ENCODE measurements at places on chromosomes 4 and X.

- no peak for DNase-seq
Measured at GRCh38 chr4:158006990-158007389, 165.8 kb downstream of the GASK1B start.

DNA sequence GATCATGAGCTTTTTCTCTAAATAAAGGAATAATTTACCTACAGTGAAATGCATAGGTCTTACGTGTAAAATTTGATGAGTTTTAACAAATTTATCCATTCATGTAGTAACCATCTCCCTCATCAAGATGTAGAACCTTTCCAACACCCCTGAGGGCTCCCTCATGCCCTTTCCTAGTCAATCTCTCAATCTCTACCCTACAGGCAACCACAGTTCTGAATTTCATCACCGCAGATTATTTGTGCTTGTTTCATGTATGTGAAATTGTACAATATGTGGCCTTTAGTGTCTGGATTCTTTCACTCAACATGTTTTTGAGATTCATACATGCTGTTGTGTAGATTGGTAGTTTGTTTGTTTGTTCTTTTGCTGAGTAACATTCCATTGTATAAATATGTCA lies 2.1 kb downstream of the VGLL1 start:
- DNase-seq = no peak

DNA sequence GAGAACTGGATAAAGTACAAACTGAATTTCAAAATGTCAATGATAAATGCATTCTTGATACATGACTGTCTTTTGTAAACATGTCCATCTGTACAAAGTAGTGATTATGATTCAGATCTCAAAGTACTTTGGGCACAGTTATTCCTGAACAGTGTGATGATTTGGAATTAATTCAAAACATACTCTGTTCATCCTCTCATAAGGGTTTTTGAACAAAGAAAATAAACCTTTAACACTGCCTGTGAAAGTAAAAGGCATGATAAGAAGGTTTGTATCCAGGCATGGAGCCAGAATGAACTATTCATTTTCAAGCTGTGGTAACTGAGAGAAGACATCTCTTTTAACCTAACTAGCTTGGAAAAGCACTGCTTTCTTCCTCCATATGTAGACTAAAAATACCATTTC lies 883 bp upstream of the KLHL4 start:
- no peak for DNase-seq

DNA sequence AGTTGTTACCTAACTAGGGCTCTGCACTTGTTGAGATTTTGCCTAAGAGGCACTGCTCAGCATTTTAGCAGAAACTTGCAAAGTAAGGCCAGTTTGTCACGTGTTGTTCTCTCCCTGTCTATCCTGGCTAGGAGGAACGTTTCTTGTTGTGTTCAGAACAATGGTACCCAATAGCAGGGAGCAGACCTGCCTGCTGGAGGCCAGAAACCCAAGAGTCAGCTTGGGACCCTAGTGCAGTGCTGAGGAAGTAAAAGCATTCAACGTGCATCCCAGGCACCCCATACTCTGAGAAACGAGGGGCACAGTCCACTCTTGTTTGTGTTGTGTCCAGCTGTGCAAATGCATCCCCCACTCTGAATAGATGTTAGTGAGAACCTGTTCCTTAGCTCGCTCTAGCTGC lies 42.4 kb downstream of the SOD3 start:
- no peak for DNase-seq

DNA sequence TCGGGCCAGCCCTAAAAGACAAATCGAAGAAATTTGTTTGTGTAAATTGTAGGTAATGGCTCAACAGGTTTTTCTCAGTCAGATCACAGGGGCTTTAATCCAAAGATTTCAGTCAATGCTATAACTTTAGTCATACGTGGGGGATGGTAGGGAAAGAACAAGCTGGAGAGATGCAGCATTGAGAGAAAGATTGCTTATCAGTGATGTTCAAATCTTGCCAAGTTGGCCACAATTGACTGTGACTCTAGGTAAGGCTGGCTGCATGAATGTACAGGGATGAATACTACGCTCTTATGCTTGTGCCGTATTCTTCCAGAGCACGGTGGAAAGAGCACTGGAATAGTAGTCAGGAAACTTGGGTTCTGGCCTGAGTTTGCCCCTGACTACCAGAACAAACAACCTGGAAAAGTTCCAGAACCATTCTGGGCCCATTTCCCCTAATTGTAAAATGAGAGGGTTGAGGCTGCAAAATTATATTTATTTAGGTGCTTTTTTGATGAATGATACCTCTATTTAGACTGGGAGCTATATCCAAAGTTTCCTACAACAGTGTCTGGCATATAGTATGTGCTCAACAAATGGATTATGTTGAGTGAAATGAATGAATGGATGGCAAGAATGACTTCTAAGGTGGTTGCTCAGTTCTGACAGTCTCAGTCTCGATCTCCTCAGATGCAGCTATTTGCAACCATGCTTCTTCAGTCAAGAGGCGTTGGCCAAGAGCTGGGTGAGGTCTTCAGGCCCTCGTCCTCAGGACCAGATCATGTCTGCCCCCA lies 44.4 kb downstream of the TSC22D3 start:
- no peak for DNase-seq

DNA sequence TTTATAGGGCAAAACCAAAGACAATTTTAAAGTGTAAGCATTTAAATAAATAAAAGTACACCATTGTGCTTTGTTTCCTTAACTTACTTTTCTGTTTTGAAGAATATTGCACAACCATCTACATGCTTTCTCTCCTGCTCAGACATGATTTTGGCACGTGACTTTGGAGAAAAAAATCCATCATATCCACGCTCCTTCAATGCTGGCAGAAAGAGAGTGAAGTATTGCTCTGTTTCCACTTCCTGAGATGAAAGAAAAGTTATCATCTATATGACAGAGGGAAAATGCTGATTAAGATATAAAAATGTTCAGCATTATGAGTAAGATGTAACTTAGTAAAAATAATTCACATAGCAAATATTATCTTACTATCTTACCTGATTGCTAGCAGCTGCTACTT lies 77.1 kb downstream of the CNOT6L start:
- DNase-seq = no peak

DNA sequence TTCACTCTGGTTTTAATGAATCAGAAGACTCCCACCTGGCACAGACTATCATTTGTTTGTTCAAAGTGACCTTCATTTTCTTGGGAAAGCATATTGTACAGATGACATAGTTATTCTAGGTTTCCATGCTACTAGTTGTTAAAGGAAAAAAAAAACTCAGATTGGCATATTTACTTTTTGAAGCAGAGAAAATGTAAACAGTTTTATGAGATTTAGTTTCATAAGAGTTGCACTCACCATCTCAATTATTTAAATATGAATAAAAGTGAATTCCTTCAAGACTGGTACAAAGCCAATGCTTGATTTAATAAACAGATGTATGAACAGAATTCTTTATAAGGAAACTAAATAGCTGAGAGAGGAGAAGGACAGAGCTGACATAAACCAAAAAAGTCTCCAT lies 280.3 kb upstream of the UGT8 start:
- no peak for DNase-seq

DNA sequence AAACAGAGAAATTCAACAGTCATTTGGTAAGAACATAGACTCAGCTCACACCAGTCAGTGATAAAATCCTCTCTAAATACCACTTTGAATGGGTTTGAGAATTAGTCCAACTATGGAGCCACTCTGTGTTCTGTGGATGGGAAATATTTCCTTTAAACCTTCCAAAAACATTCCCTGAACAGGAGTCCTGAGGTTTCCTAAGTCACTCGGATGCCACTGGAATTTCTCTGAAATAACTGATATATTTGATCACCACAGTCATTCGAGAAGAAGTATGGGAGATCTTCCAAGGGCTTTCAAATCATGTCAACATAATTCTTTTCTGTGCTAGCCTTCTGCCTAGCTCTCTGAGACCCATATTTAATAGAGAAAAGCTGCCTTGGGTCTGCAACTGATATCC lies 958.6 kb downstream of the STIM2 start:
- no peak for DNase-seq

DNA sequence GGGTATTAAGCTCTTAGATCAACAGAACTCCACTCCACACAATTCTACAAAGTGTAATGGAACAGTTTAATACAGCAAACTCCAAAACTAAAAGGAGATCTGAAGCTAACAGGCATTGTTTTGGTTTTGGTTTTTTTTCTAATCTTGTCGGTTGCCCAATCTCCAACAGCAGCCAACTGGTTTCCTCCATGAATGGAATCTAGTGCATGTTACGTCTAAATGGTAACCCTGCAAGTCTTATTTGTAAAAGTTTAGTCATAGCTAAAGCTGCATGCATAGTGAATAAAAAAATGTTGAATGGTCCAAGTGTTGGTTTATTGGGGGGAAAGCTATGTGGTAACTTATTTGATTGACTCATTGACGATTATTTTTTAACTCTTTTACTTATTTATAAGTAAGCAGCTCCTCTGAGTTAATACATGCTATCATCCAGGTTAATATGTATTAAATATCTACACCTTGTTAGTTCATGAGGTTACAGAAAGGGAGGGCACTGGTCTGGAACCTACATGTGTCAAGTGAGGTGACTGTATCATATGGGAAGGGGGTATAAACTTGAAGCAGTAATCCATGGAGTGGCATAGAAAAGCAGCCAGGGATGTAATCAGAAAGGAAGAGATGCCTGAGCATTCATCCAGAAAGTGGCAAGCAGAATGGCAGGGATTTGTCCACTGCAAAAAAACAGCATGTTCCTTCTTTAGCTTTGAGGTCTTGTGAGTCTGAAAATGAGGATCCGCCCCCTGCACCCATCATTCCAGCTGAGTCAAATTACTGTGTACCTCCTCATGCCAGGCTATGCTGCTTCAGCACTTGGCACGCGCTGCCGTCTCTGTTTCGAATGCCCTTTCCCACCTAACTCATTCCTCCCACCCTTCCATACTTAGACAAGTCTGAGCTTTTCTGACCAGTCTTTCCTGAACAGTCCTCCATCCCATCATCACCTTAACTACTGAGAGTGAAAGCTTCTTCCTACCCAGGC lies 81.7 kb downstream of the PDGFC start:
- no peak for DNase-seq

DNA sequence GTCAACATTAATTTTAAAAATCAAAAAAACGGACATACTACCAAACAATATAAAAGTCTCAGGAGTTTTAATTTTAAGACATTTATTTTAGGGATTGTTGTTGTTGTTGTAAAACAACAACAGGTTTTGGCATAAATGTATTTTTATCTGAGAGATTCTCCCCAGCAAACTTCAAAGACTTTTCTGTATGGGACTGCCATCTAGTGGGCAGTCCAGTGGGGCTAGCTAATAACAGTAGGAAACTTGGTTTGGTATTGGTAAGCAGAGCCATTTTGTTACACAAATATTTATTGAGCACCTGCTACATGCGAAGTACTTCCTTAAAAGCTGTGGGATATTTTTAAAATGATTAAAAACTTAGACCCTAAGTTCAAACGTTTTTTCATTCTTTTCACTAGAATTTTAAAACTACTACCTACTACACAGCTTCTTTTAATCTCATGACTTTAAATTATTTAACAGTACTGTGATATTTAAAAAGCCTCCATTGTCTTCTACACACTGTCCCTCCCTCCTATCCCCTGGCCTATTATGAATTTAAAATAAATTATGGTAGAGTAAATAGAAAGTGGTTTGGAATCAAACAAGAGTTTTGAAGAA lies 1028.4 kb upstream of the INTU start:
- no peak for DNase-seq

DNA sequence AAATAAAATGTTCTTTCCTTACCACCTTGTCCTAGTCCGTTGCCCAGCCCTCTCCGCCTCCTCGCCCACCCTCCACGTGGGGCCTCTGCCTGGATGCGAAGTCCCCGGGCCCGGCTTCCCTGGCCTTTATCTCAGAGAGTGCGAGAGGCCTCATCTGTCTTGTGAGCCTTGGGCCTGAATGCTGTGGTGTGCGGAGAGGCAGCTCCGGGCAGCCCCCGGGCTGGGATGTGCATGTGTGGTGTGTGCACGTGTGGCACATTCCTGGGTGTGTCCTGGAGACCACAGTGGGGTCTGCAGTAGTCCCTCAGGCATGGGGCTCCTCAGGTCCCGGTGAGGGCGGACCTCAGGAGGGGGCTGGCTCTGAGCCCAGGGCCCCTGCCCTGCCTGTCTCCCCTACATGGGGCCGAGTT lies 31.4 kb downstream of the DOK7 start:
- no peak for DNase-seq

GRCh38 chr4:56857601-56858309 lies 36.3 kb upstream of the SPINK2 start:
- DNase-seq = no peak

DNA sequence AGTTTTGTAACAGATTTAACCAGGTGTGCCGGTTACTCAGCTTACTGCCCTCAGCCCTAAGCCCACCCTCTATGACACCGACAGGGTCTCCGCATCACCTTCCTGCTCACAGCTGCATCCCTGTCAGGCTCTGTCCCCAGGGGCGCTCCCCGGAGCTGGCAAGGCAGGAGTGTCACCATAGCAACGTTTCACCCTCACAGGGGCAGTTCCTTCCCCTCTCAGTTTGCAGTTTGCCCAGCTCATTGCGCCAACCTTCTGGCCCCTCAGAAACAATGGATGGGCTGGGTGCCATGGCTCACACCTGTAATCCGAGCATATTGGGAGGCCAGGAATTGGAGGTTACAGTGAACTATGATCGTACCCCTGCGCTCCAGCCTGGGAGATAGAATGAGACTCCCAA lies 42.6 kb downstream of the RGS12 start:
- no peak for DNase-seq

DNA sequence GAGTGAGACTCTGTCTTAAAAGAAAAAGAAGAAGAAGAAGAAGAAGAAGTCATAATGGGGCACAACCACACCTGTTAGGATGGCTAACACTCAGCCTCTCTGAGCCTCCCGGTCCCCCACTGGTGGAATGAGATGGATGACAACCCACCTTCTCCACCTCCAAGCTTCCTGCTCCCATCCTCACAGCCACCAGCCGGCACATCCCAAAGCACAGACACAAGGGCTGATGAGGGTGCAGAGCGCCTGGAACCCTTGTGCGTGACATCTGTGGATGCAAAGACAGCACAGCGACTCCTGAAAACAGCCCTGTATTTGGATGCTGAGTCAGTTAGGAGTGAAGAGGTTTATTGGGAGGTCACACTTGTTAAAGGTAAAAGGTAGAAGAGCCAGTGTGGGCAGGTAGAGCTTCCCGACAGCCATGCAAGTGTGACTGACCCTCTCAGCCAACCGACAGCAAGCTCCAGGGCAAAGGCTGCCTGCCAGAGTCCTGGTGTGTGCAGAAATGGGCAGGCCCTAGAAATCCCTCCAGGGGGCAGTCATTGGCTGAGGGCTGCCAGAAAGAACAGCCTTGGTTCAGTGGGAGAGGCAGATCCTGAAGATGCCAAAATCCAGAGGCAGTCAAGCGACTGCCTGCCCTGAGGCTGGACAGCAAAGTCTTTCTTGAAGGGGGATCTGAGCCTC lies 26.6 kb upstream of the MAN2B2 start:
- no peak for DNase-seq

GRCh38 chr4:26609868-26610267 lies 26.0 kb downstream of the TBC1D19 start:
- no peak for DNase-seq

DNA sequence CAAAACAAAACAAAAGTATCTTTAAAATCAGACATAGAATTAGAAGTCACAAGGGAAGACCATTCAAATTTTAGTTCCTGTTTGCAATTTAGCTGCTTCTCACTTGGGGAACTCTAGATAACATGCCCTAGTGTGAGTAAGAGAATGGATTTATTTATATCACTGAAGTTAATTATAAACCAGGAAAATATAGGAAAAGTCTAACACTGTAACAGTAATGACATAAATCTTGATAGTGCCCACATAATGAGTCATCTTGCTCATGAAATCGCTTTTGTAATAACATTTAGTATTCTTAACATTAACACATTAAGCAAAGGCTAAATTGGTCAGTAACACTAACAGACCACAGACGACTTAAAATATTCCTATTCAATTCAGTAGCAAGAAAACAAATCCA lies 710.7 kb downstream of the STPG2 start:
- DNase-seq = no peak

GRCh38 chr4:10584042-10584441 lies 100.5 kb downstream of the CLNK start:
- no peak for DNase-seq

Measured in stimulated activated CD4-positive, alpha-beta T cell treated with anti-CD3 and anti-CD28 coated beads, Interleukin-1b, Interleukin-23, amount 100 ng/mL, for 48 hours (primary cell).